ENCODE measurements at places on chromosomes 6 and 20. TPM values are rescaled to one million over a fixed set of nuclear protein-coding genes. Genes with fewer than 3 reads are reported as not detected.

- no peak for DNase-seq
- H3K27ac ChIP-seq: peak overlapping the region; percentile 56
- H3K4me3 ChIP-seq: no peak overlapping the region
- no peaks in the 10 kb centered on the region for H3K36me3 ChIP-seq
Measured at GRCh38 chr20:44707018-44707579, 8.1 kb upstream of the CCN5 start.

DNA sequence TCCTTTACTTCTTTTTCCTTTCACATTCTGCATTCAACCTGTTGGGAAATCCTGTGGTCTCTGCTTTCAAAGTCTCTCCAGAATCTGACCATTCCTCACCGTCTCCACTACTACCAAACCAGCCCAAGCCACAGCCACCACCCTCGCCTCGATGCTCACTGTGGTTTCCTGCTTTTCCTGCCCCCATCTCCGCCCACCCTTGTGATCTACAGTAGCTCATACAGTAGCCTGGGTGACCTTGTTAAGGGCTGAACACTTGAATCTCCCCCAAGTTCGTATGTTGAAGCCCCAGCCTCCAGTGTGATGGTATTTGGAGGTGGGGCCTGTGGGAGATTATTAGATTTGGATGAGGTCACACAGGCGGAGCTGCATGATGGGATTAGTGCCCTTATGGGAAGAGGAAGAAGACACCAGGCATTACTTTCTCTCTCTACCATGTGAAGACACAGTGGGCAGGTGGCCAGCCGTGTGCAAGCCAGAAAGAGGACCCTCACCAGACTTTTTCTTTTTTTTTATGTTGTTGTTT, 189.0 kb upstream of the UST start:
- H3K27me3 ChIP-seq: no peaks in the 10 kb centered on the region
- H3K4me3 ChIP-seq: no peak overlapping the region
- H3K4me1 ChIP-seq: no peaks in the 10 kb centered on the region
- no peak for DNase-seq

Gene RBM24
- 229 TPM for total RNA-seq

GRCh38 chr6:137510923-137511322, 16.7 kb upstream of the OLIG3 start:
- H3K4me3 ChIP-seq: no peak overlapping the region
- H3K27me3 ChIP-seq: peaks cover 28% of the 10 kb centered on the region
- no peak for DNase-seq
- no peaks in the 10 kb centered on the region for H3K4me1 ChIP-seq

DNA sequence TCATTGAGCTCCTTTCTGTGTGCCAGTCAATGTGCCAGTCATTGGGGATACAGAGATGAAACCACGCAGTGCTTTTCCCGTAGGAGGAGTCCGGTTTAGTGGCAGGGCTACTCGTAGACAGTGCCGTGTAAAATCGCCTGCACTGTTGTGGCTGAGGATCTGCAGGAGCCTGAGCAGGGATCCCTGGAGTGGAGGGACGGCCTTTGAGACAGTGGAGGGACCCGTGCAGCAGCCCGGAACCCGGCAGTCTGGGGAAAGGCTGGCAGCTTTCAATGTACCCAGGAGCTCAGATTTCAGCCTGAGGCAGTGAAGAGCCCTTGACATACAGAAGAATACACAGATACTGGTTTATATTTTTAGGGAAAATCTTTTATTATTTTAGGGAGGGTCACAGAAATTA, 203.3 kb downstream of the ARID1B start:
- DNase-seq: no peak
- peaks cover 78% of the 10 kb centered on the region for H3K4me1 ChIP-seq
- peak overlapping the region; percentile 51 for H3K27ac ChIP-seq
- H3K27me3 ChIP-seq: no peaks in the 10 kb centered on the region

Gene EGFL8
- 7.0 TPM for total RNA-seq

DNA sequence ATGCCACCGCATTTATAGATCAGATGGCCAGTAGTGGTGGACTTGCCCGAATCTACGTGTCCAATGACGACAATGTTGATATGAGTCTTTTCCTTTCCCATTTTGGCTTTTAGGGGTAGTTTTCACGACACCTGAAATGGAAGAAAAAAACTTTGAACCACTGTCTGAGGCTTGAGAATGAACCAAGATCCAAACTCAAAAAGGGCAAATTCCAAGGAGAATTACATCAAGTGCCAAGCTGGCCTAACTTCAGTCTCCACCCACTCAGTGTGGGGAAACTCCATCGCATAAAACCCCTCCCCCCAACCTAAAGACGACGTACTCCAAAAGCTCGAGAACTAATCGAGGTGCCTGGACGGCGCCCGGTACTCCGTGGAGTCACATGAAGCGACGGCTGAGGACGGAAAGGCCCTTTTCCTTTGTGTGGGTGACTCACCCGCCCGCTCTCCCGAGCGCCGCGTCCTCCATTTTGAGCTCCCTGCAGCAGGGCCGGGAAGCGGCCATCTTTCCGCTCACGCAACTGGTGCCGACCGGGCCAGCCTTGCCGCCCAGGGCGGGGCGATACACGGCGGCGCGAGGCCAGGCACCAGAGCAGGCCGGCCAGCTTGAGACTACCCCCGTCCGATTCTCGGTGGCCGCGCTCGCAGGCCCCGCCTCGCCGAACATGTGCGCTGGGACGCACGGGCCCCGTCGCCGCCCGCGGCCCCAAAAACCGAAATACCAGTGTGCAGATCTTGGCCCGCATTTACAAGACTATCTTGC, 725 bp downstream of the EEF1A1 start:
- peaks cover 12% of the 10 kb centered on the region for H3K4me1 ChIP-seq
- H3K4me3 ChIP-seq: peak overlapping the region; percentile 91
- peak overlapping the region; percentile 90 for H3K27ac ChIP-seq
- DNase-seq: peak; percentile 77

DNA sequence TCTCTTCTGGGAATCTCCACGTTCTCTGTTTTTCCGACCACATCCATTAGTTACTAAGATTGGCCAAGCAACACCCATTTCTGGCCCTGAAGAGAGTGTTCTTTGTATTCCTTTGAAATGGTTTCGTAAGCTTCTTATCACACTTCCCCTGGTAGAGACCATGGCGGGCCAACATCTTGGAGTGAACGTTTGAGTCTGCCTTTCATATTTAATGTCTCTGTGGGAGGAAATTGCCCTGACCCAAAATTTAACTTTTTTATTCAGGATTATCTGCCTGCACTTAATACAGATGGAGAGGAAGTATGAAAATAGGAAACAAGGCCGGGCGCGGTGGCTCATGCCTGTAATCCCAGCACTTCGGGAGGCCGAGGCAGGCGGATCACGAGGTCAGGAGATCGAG, 177.0 kb upstream of the SNX9 start:
- DNase-seq: no peak
- peaks cover 5% of the 10 kb centered on the region for H3K36me3 ChIP-seq
- H3K4me3 ChIP-seq: no peak overlapping the region
- H3K27ac ChIP-seq: no peak overlapping the region

Gene RBPJL
- not detected for total RNA-seq
